ENCODE measurements at places on chromosomes 3 and 15.

- no peak for DNase-seq
Measured at GRCh38 chr3:59563966-59564365, 514.1 kb upstream of the CFAP20DC start.

DNA sequence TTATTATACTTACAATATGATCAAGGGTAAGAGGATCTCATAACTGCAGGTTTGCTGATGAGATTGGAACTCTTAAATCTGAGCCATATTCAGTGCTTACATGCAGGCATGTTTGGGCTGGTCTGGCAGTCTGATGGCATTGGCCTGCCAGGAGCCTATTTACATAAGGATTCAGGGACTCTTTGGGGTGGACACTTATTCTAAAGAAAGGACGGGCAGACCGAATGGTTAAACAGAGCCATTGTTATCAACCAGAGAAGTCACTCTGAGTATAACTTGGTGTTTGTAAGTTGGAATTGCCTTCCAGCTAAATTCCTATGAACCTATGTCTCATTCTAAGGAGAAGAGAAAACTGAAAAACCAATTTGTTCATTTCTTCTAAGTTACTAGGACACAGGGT, 932.8 kb downstream of the IGSF11 start:
- DNase-seq = no peak

DNA sequence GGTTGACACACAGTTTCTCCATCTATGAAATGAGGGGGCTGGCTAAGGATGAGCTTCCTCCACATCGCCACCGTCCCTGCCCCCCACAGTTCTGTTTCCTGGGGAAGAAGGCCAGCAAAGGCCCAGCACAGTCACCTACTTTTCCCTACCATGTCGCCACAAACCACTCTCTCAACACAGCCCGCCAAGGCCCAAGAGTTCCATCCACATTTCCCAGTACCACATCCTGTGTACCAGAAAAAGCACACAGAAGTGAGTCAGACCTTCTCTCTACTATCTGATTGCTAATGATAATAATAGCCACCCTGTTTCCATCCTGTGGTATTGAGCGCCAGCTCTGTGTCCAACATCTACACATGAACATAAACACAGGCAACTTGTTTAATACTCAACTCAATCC, 30.3 kb upstream of the C15orf39 start:
- no peak for DNase-seq

DNA sequence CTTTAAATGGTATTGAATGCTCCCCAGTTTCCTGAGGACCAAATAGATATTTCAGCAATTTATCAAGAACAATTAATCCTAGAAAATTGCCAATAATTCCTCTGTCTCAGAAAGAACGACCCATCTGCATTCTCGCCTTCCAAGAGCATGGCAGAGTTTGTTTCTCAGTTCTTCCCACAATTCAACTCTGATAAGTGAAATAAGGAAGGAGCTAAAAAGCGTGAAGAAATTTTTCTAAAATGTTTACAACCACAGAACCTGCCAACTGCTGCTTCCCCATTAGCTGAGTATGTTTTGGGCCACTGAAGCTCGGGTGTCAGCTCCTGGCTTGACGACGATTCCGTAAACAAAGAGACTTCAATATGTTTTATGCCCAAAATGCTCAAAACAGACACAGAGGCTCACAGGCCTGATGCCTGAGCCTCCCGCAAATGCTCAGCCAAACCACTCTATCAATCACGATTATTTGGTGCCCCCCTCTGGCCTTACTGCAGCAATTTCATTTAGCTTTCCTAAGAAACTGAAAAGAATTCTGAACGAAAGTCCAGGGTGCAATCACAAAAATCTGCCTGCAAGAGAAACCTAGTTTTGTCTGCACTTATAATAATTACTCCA, 259.2 kb upstream of the CCDC54 start:
- peak; percentile 51 for DNase-seq

- no peak for DNase-seq
Measured at GRCh38 chr3:86951322-86951721, 39.6 kb downstream of the VGLL3 start.

GRCh38 chr3:118688396-118688884, 346.2 kb downstream of the IGSF11 start:
- no peak for DNase-seq

DNA sequence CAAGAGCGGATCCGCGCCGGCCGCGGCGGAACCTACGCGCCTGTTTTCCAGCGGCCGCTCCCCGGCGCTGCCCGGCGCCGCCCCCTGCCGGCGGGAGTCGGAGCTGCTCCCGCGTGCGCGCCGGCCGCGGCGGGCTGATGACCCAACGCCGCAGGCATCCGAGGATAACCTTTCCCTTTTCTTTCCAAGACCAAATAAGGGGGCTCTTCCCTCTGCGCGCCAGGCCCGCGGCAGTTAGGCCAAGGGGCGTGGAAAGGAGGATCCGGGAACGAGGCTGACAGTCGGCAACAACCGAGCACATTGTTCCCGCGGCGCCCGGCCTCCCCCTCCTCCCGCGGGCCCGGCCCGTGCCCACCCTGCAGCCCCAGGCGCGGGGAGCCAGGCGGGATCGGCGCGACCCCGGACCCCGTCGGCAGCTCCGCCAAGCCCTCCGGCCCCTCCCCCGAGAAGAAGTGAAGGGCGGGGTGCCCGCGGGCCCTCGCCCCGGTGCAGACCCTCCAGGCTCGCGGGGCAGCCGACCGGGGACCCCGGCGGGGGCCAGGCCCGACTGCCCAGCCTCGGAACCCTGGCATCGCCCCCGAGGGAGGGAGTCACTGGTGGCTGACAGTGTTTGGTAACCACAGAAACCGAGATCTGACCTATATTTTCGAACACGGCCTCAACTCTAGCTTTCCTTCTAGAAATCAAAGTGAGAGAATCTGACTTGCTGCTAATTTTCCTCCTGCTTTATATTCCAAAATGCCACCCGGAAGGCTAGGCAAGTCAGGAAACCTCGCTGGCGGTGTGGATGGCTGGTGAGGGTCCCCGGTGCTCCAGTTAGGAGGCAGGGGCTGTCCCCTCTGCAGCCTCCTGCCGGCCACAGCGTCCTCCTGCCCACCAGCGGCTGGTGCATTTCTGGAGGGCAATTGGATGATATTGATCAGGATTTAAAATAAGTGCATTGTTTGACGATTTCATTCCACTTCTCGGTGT, 45.6 kb upstream of the SYNM start:
- DNase-seq = peak; percentile 33

- DNase-seq = no peak
Measured at GRCh38 chr15:30023798-30024295, 58.9 kb upstream of the GOLGA8J start.

DNA sequence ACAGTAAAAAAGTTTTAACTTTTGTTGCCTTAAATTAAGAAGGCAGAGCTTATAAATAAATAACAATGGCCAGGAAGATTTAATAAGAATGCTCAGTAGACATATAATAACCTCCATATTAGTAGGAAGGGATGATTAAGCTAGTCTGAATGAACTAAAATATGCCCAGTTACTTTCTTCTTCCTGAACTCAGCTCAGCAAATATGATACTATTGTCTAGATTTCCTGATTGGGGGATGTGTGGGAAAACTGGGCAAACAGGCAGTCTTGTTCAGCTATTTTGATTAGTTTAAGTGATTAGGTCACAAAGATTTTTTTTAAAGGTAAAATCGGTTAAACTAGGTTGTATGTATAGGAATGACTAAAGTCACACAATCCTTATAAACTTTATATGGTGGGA, 167.2 kb upstream of the SLC2A2 start:
- DNase-seq = no peak

GRCh38 chr3:61875976-61876671, 314.8 kb downstream of the PTPRG start:
- DNase-seq = no peak

GRCh38 chr3:125313060-125313635, 62.0 kb downstream of the ZNF148 start:
- DNase-seq = no peak

DNA sequence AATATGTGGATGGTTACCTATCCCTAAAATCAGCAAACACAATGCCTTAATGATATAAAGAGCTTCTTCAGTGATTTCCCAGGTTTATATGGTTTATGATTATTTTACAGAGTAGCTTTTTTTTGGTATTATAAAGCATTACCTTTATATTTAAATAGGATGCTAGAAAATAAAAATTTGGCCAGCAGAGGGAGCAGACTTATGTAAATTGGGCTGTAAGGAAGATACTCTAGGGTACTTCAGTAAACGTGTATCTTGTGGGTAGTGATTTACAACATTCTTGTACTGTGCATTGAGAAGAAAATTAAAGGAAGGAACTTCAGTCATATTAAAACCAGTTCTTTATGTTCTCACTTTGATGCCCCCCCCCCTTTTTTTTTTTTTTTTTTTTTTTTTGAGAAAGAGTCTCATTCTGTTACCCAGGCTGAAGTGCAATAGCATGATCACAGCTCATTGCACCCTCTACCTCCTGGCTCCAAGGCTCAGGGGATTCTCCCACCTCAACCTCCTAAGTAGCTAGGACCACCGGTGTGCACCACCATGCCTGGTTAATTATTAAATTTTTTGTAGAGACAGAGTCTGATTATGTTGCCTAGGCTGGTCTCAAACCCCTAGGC, 167.9 kb downstream of the BBX start:
- DNase-seq = peak; percentile 38

- no peak for DNase-seq
Measured at GRCh38 chr3:134867277-134867676, 72.2 kb downstream of the EPHB1 start.

DNA sequence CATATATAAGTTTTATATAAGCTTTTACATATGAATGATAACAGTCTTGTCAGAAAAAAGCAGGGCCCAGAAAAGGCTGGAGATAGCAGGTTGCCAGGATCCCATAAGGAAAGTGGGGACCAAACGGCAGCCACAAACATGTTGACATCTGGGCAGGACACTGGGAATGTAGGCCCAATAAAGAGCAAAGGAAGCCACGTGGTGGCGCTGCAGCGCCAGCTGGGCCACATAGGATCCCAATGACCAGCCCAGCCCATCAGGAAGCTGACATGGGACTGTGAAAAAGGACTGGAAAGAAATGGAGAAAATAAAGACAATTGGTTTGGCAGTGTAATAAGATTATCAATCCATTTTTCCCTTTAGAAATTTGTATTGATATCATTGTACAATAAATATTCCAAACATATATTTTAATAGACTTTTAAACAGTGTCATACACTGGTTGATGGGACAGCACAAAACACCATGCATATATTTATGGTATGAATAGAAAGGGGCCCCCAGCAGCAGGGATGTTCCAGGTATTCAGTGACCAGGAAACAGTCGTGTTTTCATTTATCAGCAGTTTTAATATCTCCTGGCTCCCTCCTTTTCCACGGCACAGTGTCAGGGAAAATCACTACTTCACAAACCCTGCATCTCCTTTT, 89.0 kb upstream of the STRIT1 start:
- DNase-seq = peak; percentile 79

- DNase-seq = no peak
Measured at GRCh38 chr3:15979495-15979894, 181.7 kb upstream of the ANKRD28 start.

- DNase-seq = no peak
Measured at GRCh38 chr3:160409812-160410610, 10.6 kb downstream of the SMC4 start.

- no peak for DNase-seq
Measured at GRCh38 chr3:197376735-197377555, 78.5 kb upstream of the DLG1 start.
